ENCODE measurements at places on chromosomes 1 and 21.
A peak's percentile ranks its signal among the peaks of the same experiment; 100 is the strongest.

GRCh38 chr21:15367061-15367626 lies 302.3 kb upstream of the NRIP1 start:
- no peak for DNase-seq
- no peaks in the 10 kb centered on the region for H3K27me3 ChIP-seq
- H3K4me3 ChIP-seq: no peak overlapping the region
- H3K4me1 ChIP-seq: no peaks in the 10 kb centered on the region
- H3K27ac ChIP-seq: no peak overlapping the region

DNA sequence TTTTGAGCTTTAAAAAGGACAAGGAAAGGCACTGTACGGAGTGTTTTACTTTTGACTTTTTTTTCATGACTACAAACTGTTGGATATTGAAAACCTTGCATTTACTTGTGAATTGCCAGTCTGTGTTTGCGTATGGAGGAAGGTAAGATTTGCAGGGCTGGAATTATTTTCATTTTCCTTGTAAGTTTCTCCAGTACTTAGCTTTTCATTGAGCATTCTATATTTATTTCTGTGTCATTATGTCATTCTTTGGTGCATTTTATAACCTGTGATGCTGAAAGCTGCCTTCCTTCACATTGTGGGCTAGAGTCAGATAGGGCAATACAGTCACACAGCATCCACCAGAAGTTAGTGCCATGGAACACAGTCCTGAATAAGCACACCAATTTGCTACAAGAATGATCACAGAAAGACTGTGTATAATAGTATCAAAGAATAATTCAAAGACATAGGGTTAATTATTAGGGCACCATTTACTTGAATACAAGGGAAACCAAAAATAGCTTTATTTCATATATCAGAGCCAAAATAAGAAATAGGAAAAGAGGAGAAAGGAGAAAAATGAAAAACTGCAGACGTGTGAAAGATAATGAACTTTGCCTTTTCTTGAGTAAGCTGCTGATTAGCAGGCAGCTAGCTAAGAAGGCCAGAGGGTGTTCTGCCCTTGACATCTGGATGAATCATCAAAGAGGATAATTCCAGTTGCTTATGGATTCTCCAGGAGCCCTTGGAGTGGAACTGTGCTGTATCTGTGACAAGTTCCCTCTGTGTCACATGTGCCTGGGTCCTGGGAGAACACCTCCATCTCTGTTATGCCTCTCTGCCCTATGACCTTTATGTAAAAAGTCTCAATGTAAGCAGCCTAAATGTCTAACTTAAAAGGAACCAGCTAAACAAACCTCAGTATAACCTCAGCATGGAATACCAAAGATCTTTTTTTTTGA lies 8.0 kb upstream of the FAM20B start:
- H3K4me1 ChIP-seq: no peaks in the 10 kb centered on the region
- no peak overlapping the region for H3K27ac ChIP-seq
- no peaks in the 10 kb centered on the region for H3K27me3 ChIP-seq
- DNase-seq: no peak
- no peak overlapping the region for H3K4me3 ChIP-seq

GRCh38 chr1:95252422-95252821 lies 18.4 kb downstream of the RWDD3 start:
- H3K27me3 ChIP-seq: peaks cover 3% of the 10 kb centered on the region
- H3K36me3 ChIP-seq: no peaks in the 10 kb centered on the region
- H3K27ac ChIP-seq: no peak overlapping the region
- H3K4me3 ChIP-seq: no peak overlapping the region

GRCh38 chr1:153597206-153597605 lies 15.7 kb downstream of the S100A16 start:
- no peak overlapping the region for H3K27ac ChIP-seq
- H3K4me3 ChIP-seq: no peak overlapping the region
- peak; percentile 37 for DNase-seq
- no peaks in the 10 kb centered on the region for H3K36me3 ChIP-seq

DNA sequence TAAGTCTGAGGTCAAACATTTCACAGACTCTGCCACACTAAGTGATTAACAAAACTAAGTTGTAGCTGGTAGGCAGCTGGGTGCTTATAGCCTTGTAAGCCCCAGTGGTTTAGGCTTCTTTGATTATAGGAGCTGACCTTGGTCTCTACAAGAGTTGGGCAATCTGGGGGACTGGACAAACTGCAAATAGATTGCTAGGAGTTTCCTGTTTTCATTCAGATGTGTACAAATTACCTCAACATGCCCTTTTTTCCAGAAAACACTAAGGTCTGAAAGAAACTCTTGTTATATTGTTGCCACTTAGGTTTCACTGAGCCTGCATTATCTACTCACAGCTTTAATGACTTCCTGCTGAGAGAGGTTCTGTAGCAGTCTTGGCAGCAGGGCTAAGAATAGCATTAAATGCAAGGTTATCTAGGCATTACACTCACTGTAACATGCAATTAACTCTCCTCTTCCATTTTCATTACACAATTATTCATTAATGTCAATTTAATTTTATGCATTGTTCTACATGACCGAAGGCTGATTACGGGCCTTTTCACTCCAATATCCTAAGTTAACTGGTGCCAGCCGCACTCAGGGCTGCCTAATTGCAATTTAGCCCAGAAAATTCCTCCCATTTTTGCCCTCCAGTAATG lies 314.0 kb downstream of the LMO4 start:
- H3K4me3 ChIP-seq: peak overlapping the region; percentile 23
- peak; percentile 84 for DNase-seq
- H3K4me1 ChIP-seq: peaks cover 30% of the 10 kb centered on the region
- H3K27ac ChIP-seq: no peak overlapping the region

DNA sequence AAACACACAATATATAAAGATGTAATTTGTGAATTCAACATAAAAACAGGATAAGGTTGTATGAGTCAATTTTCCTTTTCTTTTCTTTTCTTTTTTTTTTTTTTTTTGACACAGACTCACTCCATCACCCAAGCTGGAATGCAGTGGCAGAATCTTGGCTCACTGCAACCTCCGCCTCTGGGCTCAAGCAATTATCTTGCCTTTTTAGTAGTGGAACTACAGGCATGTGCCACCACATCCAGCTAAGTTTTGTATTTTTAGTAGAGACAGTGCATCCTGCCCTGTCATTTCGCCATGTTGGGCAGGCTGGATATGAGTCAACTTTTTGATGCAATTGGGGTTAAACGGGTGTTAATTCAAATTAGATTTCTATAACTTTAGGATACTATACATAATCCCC lies 10.3 kb upstream of the SPRR2B start:
- no peaks in the 10 kb centered on the region for H3K36me3 ChIP-seq
- no peaks in the 10 kb centered on the region for H3K4me1 ChIP-seq
- no peak overlapping the region for H3K4me3 ChIP-seq
- no peak for DNase-seq
- H3K27me3 ChIP-seq: no peaks in the 10 kb centered on the region
- no peak overlapping the region for H3K27ac ChIP-seq

GRCh38 chr1:209896346-209896745 lies 41.7 kb upstream of the SYT14 start:
- DNase-seq: no peak
- H3K27me3 ChIP-seq: no peaks in the 10 kb centered on the region
- H3K36me3 ChIP-seq: no peaks in the 10 kb centered on the region
- no peaks in the 10 kb centered on the region for H3K4me1 ChIP-seq
- no peak overlapping the region for H3K4me3 ChIP-seq

- DNase-seq: no peak
- H3K27me3 ChIP-seq: no peaks in the 10 kb centered on the region
- H3K4me3 ChIP-seq: no peak overlapping the region
- H3K36me3 ChIP-seq: peaks cover 38% of the 10 kb centered on the region
- H3K27ac ChIP-seq: no peak overlapping the region
- H3K4me1 ChIP-seq: no peaks in the 10 kb centered on the region
Measured at GRCh38 chr1:100494393-100495084, 43.4 kb upstream of the GPR88 start.

- no peaks in the 10 kb centered on the region for H3K36me3 ChIP-seq
- peak overlapping the region; percentile 3 for H3K27ac ChIP-seq
- peak; percentile 89 for DNase-seq
- peaks cover 44% of the 10 kb centered on the region for H3K4me1 ChIP-seq
- peak overlapping the region; percentile 32 for H3K4me3 ChIP-seq
Measured at GRCh38 chr1:175208773-175209492, 16.4 kb upstream of the KIAA0040 start.

DNA sequence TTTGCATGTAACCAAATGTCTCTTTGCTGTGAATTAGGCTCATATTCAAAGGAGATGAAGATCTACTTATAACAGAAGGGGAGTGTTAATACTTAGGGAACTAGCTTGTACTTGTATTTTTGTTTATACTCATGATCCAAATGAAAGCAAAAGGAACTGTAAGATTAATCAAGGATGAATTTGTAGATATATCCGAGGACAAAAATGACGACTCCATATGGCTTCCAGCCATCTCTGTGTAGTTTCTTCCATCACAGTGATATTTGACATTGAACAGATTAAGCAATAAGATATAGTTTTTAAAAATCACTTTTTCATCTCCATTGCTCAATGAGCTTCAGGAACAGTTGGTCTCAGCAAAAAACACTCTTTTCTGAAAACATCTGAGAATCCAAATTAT lies 257.4 kb upstream of the CAMK1G start:
- H3K36me3 ChIP-seq: no peaks in the 10 kb centered on the region
- no peak overlapping the region for H3K27ac ChIP-seq
- no peaks in the 10 kb centered on the region for H3K4me1 ChIP-seq
- H3K27me3 ChIP-seq: no peaks in the 10 kb centered on the region
- no peak overlapping the region for H3K4me3 ChIP-seq

DNA sequence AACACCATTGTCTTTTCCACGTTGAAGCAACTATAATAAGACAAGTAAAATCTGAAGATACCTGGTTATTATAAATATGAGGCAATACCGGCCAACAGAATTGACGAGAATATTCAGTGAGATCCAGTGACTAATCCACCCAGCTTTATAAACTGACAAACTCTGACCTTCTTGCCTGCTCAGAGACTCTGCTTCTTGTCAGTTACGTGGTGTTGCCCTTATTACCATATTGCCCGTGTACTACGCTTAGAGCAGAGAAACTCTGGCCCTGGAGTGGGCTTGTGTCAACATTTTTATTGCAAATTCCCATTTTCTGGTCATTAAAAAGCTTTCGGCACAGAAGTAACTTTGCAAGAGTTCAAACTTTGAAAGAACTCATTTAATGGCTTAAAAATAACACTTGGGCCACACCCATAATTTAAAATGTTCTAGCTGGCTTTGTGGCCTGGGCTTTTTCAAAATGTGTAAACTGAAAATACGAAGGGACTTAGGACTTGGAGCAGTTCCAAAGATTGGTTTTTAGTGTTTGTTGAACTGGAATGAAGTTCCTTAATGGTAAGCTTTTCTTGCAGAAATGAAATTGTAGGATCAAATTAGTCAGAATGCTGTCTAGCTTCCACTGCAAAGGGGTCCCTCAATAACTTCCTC lies 266.2 kb downstream of the LMO4 start:
- no peak overlapping the region for H3K4me3 ChIP-seq
- H3K36me3 ChIP-seq: no peaks in the 10 kb centered on the region
- no peak overlapping the region for H3K27ac ChIP-seq
- H3K4me1 ChIP-seq: peaks cover 2% of the 10 kb centered on the region
- no peaks in the 10 kb centered on the region for H3K27me3 ChIP-seq

GRCh38 chr1:55310505-55310971 lies 95.4 kb upstream of the USP24 start:
- no peak overlapping the region for H3K27ac ChIP-seq
- DNase-seq: no peak
- H3K4me1 ChIP-seq: no peaks in the 10 kb centered on the region
- no peaks in the 10 kb centered on the region for H3K36me3 ChIP-seq
- no peaks in the 10 kb centered on the region for H3K27me3 ChIP-seq

- no peaks in the 10 kb centered on the region for H3K36me3 ChIP-seq
- no peaks in the 10 kb centered on the region for H3K4me1 ChIP-seq
- H3K4me3 ChIP-seq: no peak overlapping the region
- DNase-seq: peak; percentile 35
- H3K27ac ChIP-seq: no peak overlapping the region
Measured at GRCh38 chr1:214271174-214271858, 9.6 kb upstream of the SMYD2 start.

GRCh38 chr1:116111524-116112021 lies 374 bp downstream of the MAB21L3 start:
- H3K4me3 ChIP-seq: no peak overlapping the region
- H3K4me1 ChIP-seq: no peaks in the 10 kb centered on the region
- H3K27ac ChIP-seq: no peak overlapping the region
- H3K27me3 ChIP-seq: no peaks in the 10 kb centered on the region
- no peaks in the 10 kb centered on the region for H3K36me3 ChIP-seq

DNA sequence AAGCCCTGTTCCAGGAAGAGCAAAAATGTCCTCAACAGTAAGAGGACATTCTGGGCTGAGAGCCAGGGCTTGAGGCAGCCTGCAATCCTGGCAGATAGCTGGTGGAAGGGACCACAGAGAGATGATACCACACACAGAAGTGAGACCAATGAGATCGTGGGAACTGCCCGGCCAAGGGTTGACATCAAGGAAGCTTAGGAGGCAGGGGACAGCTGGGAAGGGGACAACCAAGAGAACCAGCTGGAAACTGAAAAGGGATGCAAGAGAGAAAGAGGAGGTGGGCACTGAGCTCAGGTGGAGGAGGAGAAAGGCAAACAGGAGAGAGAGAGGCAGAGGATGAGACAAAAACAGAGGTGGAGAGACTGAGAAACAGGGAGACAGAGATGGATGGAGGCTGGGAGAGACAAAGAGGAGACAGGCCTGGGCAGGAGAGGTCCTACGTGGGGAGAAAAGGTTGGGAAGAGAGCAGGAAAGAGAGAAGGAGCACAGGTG lies 9.2 kb downstream of the PDZK1IP1 start:
- no peaks in the 10 kb centered on the region for H3K27me3 ChIP-seq
- no peak for DNase-seq
- H3K4me1 ChIP-seq: peaks cover 40% of the 10 kb centered on the region
- peak overlapping the region; percentile 51 for H3K27ac ChIP-seq
- H3K4me3 ChIP-seq: no peak overlapping the region

DNA sequence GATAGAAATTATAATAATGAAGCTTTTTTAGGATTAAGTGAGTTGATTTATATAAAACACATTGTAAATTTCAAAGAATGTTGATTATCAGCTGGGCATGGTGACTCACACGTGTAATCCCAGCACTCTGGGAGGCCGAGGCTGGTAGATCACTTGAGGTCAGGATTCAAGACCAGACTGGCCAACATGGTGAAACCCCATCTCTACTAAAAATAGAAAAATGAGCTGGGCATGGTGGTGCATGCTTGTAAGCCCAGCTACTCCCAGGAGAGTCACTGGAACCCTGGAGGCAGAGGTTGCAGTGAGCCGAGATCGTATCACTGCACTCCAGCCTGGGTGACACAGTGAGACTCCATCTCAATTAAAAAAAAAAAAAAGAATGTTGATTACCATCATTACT lies 18.4 kb downstream of the ADAMTS1 start:
- no peak for DNase-seq
- H3K27ac ChIP-seq: no peak overlapping the region
- no peaks in the 10 kb centered on the region for H3K36me3 ChIP-seq
- H3K27me3 ChIP-seq: no peaks in the 10 kb centered on the region
- no peaks in the 10 kb centered on the region for H3K4me1 ChIP-seq
- H3K4me3 ChIP-seq: no peak overlapping the region

- H3K27ac ChIP-seq: no peak overlapping the region
- peaks cover 12% of the 10 kb centered on the region for H3K4me1 ChIP-seq
- peaks cover 74% of the 10 kb centered on the region for H3K36me3 ChIP-seq
- no peaks in the 10 kb centered on the region for H3K27me3 ChIP-seq
Measured at GRCh38 chr1:204449678-204450280, 38.2 kb upstream of the PPP1R15B start.

Measured in common myeloid progenitor, CD34-positive (primary cell).